ENCODE measurements at places on chromosomes 1 and 21.
A peak's percentile ranks its signal among the peaks of the same experiment; 100 is the strongest.

GRCh38 chr21:14545906-14546480 is at the start of gene SAMSN1:
Gene SAMSN1, minus strand, starts transcription at chr21:14546315. Its CDS starts 54 bp downstream, at chr21:14546261.
- no peaks in the 10 kb centered on the region for H3K36me3 ChIP-seq
- H3K27ac ChIP-seq, result no peak within 1 kb of the TSS
- H3K4me1 ChIP-seq, result no peaks in the 10 kb centered on the region
- no peaks in the 10 kb centered on the region for H3K27me3 ChIP-seq

DNA sequence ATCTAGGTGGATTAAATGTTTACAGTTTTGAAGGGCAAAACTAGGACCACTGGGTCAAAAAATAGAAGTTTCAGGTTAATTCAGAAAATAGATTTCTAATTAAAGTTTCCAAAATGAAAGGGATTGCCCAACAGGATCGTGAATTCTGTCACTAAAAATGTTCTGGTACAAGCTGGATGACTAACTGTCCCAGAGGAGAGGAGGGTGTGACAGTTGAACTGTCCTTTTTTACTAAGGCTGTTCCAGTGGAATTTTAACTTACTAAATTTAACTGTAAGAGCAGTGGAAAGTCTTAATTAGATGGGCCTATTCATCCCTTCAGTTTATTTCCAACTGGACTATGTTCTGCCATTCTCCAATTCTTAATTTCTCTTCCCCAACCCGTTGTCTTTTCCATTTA is 7.2 kb downstream of the SNX7 start:
- H3K36me3 ChIP-seq, result peaks cover 2% of the 10 kb centered on the region
- H3K27ac ChIP-seq, result no peak overlapping the region
- no peak for DNase-seq
- no peaks in the 10 kb centered on the region for H3K27me3 ChIP-seq
- peaks cover 6% of the 10 kb centered on the region for H3K4me1 ChIP-seq

- H3K4me3 ChIP-seq, result no peak overlapping the region
- no peaks in the 10 kb centered on the region for H3K27me3 ChIP-seq
- H3K4me1 ChIP-seq, result no peaks in the 10 kb centered on the region
- no peaks in the 10 kb centered on the region for H3K36me3 ChIP-seq
These were observed 40.2 kb upstream of the PBX1 start for GRCh38 chr1:164518692-164519332.

- H3K27ac ChIP-seq, result no peak overlapping the region
- DNase-seq, result peak; percentile 50
- H3K36me3 ChIP-seq, result no peaks in the 10 kb centered on the region
- no peak overlapping the region for H3K4me3 ChIP-seq
- H3K27me3 ChIP-seq, result 0 out of 3 replicates have a peak, but pooled peaks cover 3% of the 10 kb centered on the region
These were observed 15.5 kb upstream of the SNX27 start for GRCh38 chr1:151596166-151596953.

- no peak overlapping the region for H3K27ac ChIP-seq
- H3K4me3 ChIP-seq, result no peak overlapping the region
- peaks cover 42% of the 10 kb centered on the region for H3K4me1 ChIP-seq
These were observed 15.0 kb downstream of the KCNQ4 start for GRCh38 chr1:40798366-40799281.

- H3K4me1 ChIP-seq, result no peaks in the 10 kb centered on the region
- DNase-seq, result no peak
- H3K27me3 ChIP-seq, result no peaks in the 10 kb centered on the region
- H3K4me3 ChIP-seq, result no peak overlapping the region
- no peaks in the 10 kb centered on the region for H3K36me3 ChIP-seq
These were observed 579.3 kb upstream of the ADGRL4 start for GRCh38 chr1:79585801-79586200.

DNA sequence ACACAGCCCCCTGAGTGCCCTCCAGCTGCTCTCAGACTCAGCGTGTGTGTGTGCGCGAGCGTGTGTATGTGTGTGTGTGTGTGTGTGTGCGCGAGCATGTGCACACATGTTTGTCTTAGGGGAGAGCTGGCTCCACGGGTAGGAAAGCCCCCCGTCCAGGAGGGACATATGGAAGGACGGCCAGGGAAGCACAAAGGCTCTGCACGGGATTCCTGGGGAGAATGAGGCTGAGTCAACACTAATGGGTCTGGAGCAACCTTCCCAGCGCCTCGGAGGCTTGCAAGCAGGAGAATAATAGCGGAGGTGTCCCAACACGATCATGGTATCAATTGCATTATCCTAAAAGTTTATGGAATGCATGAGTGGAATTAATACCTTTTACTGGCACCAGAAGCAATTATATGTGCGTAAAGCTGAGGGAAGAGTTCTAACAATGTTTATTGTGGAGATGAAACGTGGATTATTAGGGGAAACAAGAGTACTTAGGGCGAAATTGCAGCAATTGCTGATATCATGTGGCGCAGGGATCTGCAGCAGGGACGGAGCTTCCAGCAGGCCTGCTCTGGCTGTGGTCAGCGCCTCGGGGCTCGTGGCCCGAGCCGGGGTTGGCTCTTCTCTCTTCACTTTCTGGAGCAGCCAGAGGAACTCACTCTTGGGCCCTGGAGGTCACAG is 40.3 kb upstream of the CCDC27 start:
- H3K27me3 ChIP-seq, result no peaks in the 10 kb centered on the region
- no peak overlapping the region for H3K27ac ChIP-seq
- no peak for DNase-seq
- H3K36me3 ChIP-seq, result no peaks in the 10 kb centered on the region

DNA sequence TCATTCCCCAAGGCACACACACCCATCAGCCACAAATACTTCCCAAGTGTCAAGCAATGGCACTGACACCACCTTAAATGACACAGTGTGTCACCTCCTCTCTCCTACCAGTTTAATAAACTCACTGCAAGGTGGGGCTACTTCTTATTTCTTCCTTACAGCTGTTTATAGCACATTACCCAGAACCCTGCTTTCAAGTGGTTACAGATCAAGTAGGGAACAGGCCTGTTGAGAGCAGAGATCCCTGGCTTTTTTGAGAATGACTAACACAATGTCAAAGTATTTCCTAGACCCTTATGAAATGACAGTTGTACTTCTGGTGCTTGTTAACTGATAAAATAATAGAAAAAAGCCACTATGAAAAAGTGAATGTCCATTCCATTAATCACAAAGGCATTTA is 19.8 kb downstream of the ZBTB17 start:
- H3K4me1 ChIP-seq, result no peaks in the 10 kb centered on the region
- no peaks in the 10 kb centered on the region for H3K36me3 ChIP-seq
- H3K27me3 ChIP-seq, result no peaks in the 10 kb centered on the region
- no peak overlapping the region for H3K4me3 ChIP-seq

DNA sequence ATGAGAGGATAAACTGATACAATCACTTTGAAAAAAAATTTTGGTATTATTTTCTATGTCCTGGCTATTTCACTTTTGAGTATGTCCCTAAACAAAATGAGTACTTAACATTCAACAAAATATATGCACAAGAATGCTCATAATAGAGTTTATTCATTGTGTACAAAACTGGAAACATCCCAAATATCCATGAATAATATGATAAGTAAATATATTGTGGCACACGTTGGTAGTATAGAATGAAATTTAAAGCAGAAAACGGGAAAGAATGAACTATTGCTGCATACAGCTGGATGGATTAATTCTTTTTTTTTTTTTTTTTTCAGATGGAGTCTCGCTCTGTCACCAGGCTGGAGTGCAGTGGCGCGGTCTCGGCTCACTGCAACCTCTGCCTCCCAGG is 725.2 kb downstream of the LTN1 start:
- no peak overlapping the region for H3K4me3 ChIP-seq
- no peak overlapping the region for H3K27ac ChIP-seq
- DNase-seq, result no peak
- no peaks in the 10 kb centered on the region for H3K27me3 ChIP-seq

DNA sequence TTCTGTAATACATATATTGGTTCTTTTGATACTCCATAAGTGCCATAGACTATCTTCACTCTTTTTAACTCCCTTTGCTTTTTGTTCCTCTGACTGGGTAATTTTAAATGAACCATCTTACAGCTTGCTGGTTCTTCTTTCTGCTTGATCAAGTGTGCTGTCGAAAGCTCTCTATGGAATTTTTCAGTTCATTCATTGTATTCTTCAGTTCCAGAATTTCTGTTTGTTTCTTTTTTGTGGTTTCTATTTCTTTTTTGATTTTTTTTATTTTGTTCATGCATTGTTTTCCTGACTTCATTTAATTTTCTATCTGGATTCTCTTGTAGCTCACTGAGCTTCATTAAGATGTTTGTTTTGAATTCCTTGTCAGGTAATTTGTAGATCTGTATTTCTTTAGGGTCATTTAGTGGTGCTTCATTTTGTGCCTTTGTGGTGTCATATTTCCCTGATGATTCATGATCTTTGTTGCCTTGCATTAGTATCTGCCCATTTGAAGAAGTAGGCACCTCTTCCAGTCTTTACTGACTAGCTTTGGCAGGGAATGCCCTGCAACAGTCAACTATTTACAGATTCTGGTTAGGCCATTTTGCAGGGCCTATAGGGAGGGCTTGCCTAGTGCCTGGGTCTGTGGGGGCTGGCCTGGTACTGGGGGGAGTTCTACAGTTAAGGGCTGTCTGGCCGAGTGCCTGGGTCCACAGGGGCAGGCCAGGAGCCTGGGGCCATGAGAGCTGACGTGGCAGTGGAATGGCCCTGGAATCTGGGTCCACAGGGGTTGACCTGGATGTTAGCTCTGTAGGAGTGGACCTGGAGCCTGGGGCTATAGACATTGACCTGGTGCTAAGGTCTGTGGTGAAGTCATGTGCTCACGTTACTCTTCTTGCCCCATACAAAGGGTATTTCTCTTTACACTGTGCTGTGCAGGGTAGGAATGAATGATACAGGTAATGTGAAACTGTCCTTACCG is 89.7 kb downstream of the MAGI3 start:
- no peak overlapping the region for H3K27ac ChIP-seq
- no peak for DNase-seq
- no peak overlapping the region for H3K4me3 ChIP-seq
- peaks cover 18% of the 10 kb centered on the region for H3K4me1 ChIP-seq
- H3K27me3 ChIP-seq, result no peaks in the 10 kb centered on the region

GRCh38 chr1:12208764-12209494 is 20.9 kb upstream of the VPS13D start:
- no peaks in the 10 kb centered on the region for H3K36me3 ChIP-seq
- no peak overlapping the region for H3K27ac ChIP-seq
- no peak overlapping the region for H3K4me3 ChIP-seq
- no peaks in the 10 kb centered on the region for H3K27me3 ChIP-seq
- H3K4me1 ChIP-seq, result no peaks in the 10 kb centered on the region

DNA sequence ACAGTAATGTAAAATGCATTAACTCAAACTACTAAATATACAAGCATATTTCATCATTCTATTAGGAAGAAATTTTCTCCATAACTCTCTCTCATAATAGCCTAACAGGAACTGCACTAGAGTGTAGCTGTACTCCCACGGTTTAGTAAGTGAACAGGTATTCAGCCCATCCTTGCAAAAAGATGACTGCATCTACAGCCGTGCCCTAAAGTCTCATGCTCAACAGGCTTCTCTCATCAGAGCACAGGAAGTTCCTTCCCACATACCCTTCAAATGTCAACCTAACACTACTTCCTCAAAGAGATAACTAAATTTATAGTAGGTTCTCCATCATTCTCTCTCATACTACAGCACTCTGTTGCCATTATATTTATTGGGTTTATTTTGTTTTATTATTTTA is 251.6 kb downstream of the AKT3 start:
- H3K4me1 ChIP-seq, result no peaks in the 10 kb centered on the region
- no peaks in the 10 kb centered on the region for H3K27me3 ChIP-seq
- DNase-seq, result no peak
- H3K27ac ChIP-seq, result no peak overlapping the region
- H3K4me3 ChIP-seq, result no peak overlapping the region
- no peaks in the 10 kb centered on the region for H3K36me3 ChIP-seq

DNA sequence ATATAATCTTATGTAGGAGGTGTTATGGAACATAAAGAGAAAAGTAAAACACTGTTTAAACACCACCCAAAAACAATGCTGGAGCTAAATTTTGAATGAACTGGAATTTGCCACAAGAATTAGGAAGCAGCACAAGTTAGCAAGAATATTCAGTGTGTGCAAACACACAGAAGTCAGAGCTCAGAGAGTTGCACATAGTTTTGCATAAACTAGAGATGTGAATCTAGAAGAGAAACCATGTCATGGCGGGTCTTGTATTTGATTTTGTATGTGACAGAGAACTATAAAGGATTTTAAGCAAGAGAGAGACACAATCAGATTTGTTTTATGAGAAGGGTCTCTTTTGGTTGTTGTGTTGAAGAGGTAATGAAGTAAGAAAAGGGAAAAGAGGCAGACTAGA is 38.2 kb downstream of the SELENOF start:
- no peaks in the 10 kb centered on the region for H3K4me1 ChIP-seq
- H3K36me3 ChIP-seq, result peaks cover 1% of the 10 kb centered on the region
- no peak overlapping the region for H3K4me3 ChIP-seq
- no peaks in the 10 kb centered on the region for H3K27me3 ChIP-seq

GRCh38 chr1:214383381-214384372 is 102.7 kb downstream of the SMYD2 start:
- peaks cover 7% of the 10 kb centered on the region for H3K36me3 ChIP-seq
- no peaks in the 10 kb centered on the region for H3K27me3 ChIP-seq
- DNase-seq, result no peak
- H3K27ac ChIP-seq, result no peak overlapping the region
- H3K4me3 ChIP-seq, result no peak overlapping the region

GRCh38 chr1:156608036-156608674 is 6.9 kb upstream of the GPATCH4 start:
- peaks cover 24% of the 10 kb centered on the region for H3K4me1 ChIP-seq
- no peak overlapping the region for H3K4me3 ChIP-seq
- no peaks in the 10 kb centered on the region for H3K36me3 ChIP-seq
- DNase-seq, result peak; percentile 70
- no peak overlapping the region for H3K27ac ChIP-seq

DNA sequence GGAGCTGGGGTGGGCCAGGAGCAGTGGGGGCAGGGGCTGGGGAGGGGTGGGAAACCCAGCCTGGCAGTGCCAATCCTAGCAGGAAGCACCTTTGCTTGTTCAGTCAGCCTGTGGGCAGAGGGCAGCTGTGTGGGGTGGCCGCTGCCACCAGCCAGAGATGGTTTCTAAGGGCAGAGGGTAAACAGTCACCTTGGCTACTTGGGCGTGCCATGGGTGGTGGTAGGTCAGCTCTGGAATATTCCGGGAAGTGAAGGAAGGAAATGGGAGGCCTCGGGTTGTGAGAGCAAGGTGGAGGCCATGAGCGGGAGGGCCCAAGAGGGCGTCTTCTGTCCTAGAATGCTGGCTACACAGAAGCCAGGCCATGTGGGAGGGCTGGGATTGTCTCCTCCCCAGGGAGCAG is 20.7 kb upstream of the WNT4 start:
- peaks cover 60% of the 10 kb centered on the region for H3K27me3 ChIP-seq
- H3K27ac ChIP-seq, result no peak overlapping the region
- peaks cover 9% of the 10 kb centered on the region for H3K4me1 ChIP-seq
- H3K4me3 ChIP-seq, result no peak overlapping the region

- H3K4me3 ChIP-seq, result no peak overlapping the region
- H3K36me3 ChIP-seq, result peaks cover 11% of the 10 kb centered on the region
- no peaks in the 10 kb centered on the region for H3K27me3 ChIP-seq
- no peaks in the 10 kb centered on the region for H3K4me1 ChIP-seq
- DNase-seq, result no peak
- no peak overlapping the region for H3K27ac ChIP-seq
These were observed 65.4 kb downstream of the CEP350 start for GRCh38 chr1:180020017-180020416.

GRCh38 chr1:153494976-153495535 is 34.6 kb upstream of the S100A7 start:
- H3K4me3 ChIP-seq, result no peak overlapping the region
- no peak overlapping the region for H3K27ac ChIP-seq
- H3K36me3 ChIP-seq, result no peaks in the 10 kb centered on the region
- peak; percentile 54 for DNase-seq

Data from HepG2 (cell line).